ENCODE measurements at places on chromosomes 7 and 10.

DNA sequence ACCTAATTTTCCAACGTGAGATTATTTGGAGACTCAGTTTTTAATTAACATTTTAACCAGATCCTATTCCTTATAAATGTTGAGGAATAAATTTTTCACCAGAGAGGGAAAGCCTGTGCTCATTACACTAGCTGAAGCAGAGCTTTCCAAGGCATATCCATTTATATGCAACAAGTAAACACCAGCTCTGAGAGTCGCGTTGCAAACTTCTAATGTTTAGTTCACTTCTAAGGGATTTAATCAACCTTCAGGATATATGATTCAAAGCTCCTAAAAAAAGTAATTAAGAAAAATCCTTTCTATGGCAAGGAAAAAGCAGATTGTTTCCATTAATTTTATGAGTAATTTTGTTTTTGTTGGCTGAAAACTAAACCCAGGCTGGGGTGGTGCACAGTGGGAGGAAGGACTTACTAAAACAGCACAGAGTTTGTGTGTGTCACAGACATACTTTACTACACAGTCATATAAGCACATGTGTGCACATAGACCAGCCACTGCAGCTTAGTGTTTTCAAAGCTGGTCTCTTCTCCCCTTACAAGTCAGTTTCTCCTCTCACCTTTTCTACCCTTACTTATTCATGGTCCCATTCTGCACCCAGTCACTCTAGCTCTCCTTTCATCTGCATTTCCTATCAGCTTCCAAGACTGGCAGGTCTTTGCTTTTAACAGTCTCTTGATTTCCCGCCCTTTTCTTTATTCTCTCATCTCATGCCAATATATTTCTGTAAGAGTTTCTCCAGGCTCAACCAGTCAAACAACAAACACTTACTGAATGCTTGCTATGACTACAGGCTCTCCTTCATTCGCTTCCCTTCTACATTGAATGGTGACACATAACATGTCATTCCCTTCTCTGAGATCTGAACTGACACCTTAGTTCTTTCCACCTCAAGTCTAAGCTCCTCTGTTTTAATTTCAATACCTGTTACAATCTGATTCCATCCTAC lies 81.1 kb upstream of the FZD1 start:
- no peak for DNase-seq

GRCh38 chr10:113540845-113541548 lies 11.9 kb upstream of the HABP2 start:
- DNase-seq, result no peak

DNA sequence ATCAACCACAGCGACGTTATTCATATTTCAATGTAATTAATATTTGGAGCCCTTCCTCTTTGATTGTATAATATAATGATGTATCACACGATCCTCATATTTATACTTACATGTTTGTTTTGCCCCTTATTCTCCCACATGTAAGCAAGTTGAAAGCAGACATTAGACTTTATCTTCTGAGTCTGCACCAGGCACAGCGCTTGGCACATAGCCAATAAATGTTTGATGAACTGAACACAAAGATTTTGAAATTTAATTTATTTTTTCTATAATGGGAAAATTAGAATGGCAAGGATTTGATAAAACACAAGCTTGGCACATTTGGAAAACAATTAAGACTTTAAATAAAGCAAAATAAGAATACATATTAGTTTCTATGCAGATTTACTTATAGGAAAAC lies 31.6 kb downstream of the ZFAND4 start:
- no peak for DNase-seq

DNA sequence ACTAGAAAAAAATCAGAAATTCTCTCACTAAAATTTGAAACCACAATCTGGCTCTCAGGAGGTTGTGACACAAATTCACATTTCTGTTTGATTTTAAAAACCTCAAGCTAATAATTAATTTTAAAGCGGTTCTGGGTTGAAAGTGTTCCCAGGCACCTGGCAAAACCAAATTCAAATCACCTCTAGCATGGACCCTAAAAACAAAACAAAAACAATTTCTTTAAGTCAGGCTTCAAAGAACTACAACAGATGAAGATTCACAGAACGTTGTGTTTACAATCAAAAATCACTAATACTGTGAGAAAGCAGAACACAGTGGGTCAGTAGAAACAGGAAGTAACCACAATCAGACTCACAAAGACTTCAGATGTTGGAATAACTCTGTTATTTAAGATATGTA lies 7.2 kb upstream of the RELN start:
- no peak for DNase-seq

DNA sequence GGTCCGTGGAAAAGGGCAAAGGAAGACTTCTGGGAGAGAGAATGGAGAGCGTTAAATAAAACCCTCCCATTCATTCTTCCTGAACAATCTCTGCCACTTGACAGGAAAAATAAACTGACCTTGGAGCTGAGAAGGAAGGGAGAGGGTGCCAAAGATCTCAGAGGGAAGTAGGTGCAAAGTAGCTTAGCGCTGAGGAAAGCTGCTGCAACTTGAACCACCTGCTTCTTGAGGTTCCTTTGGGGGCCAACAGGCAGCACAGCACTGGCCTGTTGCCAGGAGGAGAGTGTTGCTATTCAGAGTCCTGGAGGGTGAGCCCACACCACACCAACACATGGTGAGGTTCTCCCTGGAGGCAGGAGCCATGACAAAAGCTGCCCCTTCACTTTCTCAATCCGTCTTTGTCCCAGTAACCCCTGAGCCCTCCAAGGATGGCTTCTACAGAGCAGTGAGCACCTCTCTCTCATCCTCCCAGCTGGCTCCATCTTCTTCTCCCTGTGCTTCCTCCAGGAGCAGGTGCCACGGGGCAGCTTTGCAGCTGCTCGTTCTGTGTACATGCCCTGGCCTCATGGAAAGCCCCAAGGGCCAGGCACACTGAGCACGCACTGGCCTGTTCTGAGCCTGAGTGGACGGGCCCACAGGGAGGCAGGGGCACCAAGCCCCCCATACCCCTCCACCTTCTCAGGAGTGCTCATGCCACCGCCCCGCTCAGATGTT lies 101.3 kb downstream of the STRA8 start:
- no peak for DNase-seq

GRCh38 chr10:79026341-79026761 lies 42.4 kb upstream of the ZMIZ1 start:
- no peak for DNase-seq

DNA sequence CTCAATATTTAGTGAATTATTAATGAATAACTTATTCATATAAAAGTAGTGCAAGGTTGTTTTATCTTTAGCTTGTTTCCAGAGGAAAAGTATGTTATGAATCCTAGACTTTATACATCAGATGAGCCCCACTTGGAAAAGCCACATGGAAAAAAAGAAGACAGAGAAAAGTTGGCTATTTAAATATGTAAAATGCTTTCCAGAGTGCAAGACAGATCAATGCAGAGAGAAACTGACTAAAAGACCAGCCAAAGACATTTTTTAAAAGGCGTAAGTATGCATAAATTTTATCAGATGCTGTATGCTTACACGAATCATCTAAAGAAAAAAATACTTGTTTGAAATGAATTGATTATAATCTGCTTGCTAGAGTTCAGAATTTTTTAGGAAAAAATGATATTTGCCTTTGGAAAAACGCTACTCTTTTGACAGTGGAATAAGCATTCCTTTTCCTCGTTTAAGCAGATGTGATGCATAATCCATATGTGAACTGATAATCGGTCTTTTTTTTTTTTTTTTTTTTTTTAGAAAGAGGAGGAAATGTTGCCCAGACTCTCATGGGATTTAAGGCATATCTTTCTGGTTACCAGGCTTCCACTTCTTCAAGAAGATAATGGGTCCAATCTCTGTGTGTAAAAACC lies 70.7 kb downstream of the RELN start:
- no peak for DNase-seq

GRCh38 chr7:20932785-20933527 lies 146.3 kb upstream of the SP8 start:
- no peak for DNase-seq

DNA sequence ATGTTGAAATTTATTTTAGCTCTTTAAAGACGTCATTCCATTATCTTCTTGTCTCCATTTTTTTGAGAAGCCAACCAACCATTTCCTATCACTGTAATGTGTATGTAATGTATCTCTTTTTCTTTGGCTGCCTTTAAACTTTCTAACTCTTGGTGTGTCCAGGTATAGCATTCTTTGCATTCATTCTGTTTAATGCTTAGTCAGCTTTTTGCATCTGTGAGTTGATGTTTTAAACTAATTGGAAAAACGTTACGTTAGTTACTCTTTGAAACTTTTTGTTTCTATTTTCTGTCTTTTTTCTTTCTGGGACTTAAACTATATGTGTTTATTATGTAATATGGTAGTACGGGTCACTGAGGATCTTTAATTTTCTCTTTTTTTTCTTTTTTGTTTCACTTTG lies 77.4 kb upstream of the PPP1R9A start:
- DNase-seq, result no peak

DNA sequence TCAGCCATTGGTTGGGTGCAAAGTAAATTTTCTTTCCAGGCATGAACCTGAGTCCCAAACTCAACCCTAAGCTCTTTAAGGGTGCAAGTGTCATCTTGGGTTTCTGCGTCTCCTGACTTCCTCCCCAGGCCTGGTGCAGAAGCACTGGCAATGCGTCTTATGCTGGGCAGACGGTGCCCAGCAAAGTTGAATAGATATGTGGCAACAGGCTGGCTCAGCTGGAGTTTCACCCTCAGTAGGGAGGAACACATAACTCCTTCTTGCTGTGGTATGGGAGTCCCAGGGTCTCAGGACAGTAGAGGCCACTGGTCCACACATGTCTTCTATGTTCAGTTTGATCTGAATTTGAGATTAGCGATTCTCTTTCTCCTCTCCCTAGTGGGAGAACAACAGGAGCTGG lies 181.3 kb downstream of the RPS24 start:
- DNase-seq, result no peak

GRCh38 chr7:88363249-88363648 lies 56.6 kb upstream of the STEAP4 start:
- no peak for DNase-seq

- DNase-seq, result no peak
Measured at GRCh38 chr7:92546856-92547497, 18.4 kb downstream of the RBM48 start.

- no peak for DNase-seq
Measured at GRCh38 chr7:16934722-16935340, 53.0 kb upstream of the AGR3 start.

DNA sequence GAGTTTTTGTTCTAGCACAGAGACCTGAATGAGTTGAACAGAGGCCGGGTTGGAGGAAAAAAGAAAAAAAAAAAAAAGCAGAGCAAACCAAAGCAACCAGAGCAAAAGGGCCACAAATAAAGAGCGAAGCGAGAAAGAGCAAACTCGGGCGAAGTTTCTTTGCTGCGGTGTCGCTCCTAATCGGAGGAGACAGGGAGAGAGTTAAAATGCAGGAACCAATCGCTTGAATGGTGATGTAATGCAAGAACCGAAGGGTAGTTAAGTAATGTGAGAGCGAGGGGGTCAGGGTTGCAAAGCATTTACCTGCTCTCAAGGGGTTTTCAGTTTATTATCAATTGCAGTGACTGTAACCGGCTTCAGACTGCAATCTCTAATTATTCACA lies 271.7 kb downstream of the TRIL start:
- DNase-seq, result no peak

- DNase-seq, result no peak
Measured at GRCh38 chr7:69450456-69450855, 147.8 kb upstream of the AUTS2 start.

GRCh38 chr10:51186361-51186760 lies 112.1 kb downstream of the PRKG1 start:
- no peak for DNase-seq

GRCh38 chr7:45920502-45921380 lies at the start of gene IGFBP3:
Gene IGFBP3, minus strand, starts transcription at chr7:45921272. Its CDS starts 132 bp downstream, at chr7:45921140.
- DNase-seq, result peak; percentile 12

DNA sequence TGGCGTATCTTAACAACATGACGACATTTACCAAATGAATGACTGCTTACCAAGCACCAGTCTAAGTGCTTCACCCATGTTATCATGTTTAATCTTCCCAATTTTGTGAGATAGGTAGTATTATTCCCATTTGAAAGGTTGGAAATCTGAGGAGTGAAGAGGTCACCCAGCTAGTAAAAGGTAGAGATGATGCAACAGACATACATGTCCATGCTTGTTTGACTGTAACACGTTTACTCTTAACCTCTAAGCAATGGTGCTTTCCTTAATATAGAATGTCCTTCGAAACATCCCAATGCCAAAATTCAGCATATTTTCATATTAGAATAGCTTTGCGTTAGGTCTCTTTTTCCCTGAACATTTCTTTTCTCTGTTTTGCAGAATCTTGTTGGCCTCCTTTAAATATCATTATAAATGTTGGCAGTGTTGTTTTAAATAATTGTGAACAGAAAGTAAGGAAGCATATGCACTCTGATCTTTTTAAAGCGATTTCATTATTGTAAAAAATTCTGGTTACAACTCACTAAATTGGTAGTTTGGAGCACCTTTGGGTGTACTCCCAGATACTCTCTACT lies 722.8 kb downstream of the AUTS2 start:
- DNase-seq, result no peak

- DNase-seq, result peak; percentile 25
Measured at GRCh38 chr7:23474094-23474828, 4.0 kb upstream of the IGF2BP3 start.

DNA sequence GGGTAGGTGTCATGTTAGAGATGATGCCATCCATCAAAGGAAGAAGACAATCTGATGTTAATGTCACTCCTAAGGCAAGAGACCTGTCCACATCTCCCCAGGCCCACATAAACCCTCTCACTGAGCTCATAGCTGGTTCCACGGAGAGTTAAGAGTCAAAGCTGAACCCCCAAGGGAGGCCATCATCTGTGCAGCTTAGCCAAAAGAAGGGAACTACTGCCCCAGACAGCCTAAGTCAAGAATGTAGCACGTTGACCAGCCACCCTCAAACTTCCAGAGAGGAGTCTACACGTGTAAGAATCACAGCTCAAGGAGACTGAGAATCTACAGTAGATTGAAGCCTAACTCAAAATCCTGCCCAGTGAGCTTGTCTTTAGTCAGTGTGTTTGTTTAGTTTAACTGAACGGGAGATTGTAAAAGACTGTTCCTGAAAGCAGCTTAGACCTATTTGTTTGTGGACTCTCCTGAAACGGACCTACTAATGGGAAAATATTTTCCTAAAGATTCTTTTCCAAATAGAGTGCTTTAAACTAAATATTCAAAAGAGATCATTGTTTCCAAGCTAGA lies 192.7 kb upstream of the NFE2L3 start:
- no peak for DNase-seq

DNA sequence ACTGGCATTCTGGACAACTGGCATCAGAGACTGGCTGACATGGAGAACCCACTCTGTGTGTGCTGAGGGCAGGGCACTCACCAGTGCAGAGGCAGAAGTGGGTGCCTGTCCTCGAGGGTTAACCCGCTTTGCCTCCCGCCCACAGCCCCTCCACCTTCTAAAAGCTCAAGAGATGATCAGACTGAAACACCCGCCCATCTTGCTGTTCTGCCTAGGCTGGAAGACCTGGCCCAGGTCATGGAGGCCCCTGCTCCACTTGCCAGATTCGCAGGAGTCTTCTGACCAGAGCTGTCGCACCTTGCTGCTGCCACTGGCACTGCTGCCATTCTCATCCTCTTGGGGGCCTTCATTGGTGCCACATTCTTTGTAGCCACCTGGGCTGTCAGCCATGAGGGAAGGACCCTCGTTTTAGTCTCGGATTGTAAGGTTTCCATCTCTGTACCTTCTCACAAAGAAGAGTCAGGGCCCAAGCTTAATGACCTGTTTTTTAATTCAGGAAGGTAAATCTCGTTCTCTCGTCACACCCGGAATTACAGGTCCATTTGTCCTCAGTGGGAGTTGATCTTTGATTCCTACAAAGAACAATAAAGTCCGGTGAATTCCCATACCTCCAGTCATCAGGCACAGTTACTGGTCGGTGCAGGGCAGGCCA lies 1.9 kb downstream of the CYREN start:
- DNase-seq, result no peak
